Esophagus muscularis mucosa (tissue), 4 donors: ENCODE measurements at places on chromosomes 12 and 14. TPM values are rescaled to one million over a fixed set of nuclear protein-coding genes. Genes with fewer than 3 reads are reported as not detected.

KCNJ8 gene
- total RNA-seq = 25.7 TPM

- DNase-seq = no peak
Measured at GRCh38 chr14:87229131-87229530, 763.9 kb downstream of the GALC start.

DNA sequence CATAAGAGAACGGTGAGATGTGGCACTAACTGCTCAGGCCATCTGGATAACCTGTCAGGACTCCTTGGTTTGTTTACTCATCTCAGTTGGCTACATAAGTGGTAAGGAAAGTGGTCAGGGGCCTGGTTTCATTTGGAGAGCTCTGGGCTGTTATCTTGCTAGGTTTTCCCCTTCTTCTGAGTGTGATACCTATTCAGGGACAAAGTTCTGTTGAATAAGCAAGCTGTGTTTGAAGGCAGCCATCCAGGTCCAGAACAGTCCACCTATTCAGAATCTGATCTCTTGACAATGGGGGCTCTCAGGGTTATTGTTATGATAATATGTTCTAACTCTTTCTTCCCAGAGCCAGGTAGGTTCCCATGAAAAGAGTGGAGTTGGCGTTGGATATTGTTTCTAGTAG is 194.9 kb downstream of the PAH start:
- DNase-seq = no peak

PPFIA2 gene
- total RNA-seq = 0.13 TPM

ARHGAP9 gene
- total RNA-seq = 6.0 TPM

HEATR5A gene
- 24.1 TPM for total RNA-seq

- no peak for DNase-seq
Measured at GRCh38 chr12:39846971-39847650, 227.5 kb upstream of the ABCD2 start.

DNA sequence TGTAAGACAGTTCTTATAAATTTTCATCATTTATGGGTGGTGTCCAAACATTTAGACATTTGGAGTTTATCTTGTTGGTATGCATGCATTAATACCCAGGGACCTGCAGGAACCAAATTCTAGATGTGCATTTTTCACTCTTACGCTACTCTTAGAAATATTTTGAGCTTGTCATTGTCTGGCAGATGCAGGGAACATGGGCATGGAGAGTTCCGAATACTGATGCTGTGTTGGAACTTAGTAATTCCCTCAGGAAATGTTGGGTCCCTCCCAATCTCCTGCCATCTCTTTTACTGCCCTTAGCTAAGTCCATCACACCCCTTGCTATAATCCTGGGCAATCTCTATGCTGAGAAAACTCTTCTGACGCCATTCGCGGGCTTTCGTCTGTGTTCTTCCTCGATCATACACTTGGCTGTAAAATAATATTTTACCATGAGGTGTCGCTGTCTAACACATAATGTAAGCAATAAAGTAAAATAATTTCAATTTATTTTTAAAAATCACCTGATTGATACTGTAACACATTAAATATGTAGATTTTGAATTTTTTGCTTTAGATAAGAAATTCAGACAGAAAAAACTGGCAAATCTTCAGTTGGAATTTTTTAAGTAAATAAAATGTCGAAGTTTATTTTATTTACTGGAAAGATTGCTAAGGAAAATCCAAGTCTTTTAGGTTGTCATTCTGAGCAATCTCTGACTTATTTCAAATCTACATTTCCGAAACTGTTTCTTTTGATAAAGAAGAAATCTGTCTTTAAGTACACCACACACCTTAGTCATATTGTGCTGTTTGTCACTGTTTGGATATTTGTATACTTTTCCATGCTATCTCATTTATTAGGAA is 304.1 kb upstream of the SSTR1 start:
- DNase-seq = no peak

DNA sequence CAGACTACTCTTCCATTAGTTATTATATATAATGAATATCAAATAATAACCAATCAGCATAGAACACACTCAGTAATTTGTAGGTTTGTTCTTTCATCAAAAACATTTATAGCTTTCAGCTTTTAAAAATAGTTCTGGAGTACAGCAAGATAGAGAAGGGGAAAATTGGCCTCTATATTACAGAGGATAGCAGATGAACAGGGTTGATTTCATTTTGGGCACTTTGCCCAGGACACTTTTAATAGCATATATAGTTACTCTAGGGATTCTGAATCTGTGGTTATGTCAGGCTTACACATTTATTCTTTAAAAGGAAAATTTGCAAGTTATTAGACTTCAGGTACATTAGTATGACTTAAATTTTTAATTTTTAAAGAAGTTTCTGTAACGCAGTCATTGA is 52.6 kb downstream of the IFT81 start:
- no peak for DNase-seq

SMCO2 gene
- not detected for total RNA-seq

HCAR1 gene
- total RNA-seq = 0.13 TPM

ZDHHC22 gene
- not detected for total RNA-seq

GRCh38 chr12:76303365-76303764 is 44.9 kb downstream of the BBS10 start:
- no peak for DNase-seq

DNA sequence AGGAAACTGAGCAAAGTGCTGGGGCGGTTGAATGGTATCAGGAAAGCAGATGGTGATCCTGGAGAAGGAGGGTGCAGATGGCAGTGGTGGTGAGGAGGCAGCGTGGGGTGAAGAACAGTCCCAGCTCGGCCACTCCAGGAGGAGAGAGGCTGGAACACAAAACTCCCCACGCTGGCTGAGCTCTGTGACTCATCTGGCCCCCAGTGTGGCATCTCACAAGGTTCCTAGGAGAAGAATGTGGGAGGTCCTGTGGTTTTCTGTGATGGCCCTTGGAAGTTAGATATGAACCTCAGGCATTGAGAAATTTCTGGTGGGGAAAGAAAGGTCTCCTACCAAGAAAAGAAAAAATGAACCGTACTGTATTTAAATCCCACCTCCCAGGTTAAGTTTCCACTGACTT is 8.0 kb upstream of the NRXN3 start:
- no peak for DNase-seq

FGD4 gene
- 29.7 TPM for total RNA-seq

FOXA1 gene
- total RNA-seq = 0.17 TPM

GRCh38 chr12:112939761-112940381 is 1.6 kb downstream of the OAS3 start:
- no peak for DNase-seq

MUCL1 gene
- not detected for total RNA-seq

C14orf180 gene
- not detected for total RNA-seq

PIK3C2G gene
- total RNA-seq = 1.2 TPM

- DNase-seq = no peak
Measured at GRCh38 chr14:26959437-26959836, 361.6 kb upstream of the NOVA1 start.

DNA sequence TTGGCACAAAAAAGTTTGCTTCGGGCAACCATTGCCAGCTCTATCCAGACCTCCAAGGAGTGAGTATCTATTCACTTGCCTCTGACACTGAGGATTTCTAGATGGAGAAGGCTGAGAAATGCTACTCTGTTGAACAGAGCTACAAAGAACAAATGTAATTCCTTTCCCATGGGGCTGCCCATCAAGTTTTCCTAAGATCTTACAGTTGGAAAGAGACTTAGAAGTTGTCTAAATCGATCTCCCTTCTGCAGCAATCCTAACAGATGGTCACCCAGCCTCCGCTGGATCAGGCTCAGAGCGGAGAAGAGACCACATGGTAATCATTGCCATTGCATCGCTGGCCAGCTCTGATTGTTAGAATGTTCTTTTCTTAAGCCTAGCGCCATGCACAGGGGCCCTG is 110.1 kb upstream of the BCL2L14 start:
- no peak for DNase-seq

- no peak for DNase-seq
Measured at GRCh38 chr14:83478741-83479140, 1945.1 kb upstream of the SEL1L start.

KRT72 gene
- not detected for total RNA-seq

GRCh38 chr12:92530706-92531105 is 172.1 kb upstream of the PLEKHG7 start:
- no peak for DNase-seq

- no peak for DNase-seq
Measured at GRCh38 chr12:62466018-62466593, 520 bp upstream of the MON2 start.

DNA sequence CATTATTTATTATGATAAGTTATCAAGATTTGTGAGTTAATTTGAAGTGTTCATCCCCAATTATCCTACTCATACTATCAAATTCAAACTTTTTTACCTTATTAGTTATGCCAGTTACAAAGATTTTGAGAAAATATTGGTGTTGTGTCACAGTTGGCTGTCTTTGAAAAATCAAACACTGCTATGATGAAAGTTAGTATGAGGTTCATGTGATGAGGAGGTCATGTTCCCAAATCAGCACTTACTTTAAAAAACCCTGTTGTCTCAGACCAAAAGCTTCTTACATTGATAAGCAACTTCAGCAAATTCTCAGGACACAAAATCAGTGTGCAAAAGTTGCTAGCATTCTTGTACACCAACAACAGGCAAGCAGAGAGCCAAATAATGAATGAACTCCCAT is 68.1 kb downstream of the TTC6 start:
- no peak for DNase-seq

DNA sequence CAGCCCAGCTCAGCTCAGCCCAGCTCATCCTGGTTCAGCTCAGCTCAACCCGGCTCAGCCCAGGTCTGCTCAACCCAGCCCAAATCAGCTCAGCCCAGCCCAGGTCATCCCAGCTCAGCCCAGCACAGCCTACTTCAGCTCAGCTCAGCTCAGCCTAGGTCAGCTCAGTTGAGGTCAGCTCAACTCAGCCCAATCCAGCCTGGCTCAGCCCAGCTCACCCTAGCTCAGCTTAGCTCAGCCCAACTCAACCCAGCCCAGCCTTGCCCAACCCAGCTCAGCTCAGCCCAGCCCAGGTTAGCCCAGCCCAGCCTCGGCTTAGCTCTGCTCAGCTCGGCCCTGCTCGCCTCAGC is 332.3 kb downstream of the TMEM121 start:
- no peak for DNase-seq

KERA gene
- total RNA-seq = not detected
